DMS53 (cell line): ENCODE measurements at places on chromosomes 6 and 20.
A peak's percentile ranks its signal among the peaks of the same experiment; 100 is the strongest.

- DNase-seq: no peak
These were observed 40.5 kb upstream of the TAF8 start for GRCh38 chr6:42009844-42010184.

GRCh38 chr20:4136078-4136966 is 121.0 kb upstream of the RNF24 start:
- peak; percentile 50 for DNase-seq

- peak; percentile 81 for DNase-seq
These were observed 24.6 kb downstream of the RIPOR2 start for GRCh38 chr6:24910961-24911725.

DNA sequence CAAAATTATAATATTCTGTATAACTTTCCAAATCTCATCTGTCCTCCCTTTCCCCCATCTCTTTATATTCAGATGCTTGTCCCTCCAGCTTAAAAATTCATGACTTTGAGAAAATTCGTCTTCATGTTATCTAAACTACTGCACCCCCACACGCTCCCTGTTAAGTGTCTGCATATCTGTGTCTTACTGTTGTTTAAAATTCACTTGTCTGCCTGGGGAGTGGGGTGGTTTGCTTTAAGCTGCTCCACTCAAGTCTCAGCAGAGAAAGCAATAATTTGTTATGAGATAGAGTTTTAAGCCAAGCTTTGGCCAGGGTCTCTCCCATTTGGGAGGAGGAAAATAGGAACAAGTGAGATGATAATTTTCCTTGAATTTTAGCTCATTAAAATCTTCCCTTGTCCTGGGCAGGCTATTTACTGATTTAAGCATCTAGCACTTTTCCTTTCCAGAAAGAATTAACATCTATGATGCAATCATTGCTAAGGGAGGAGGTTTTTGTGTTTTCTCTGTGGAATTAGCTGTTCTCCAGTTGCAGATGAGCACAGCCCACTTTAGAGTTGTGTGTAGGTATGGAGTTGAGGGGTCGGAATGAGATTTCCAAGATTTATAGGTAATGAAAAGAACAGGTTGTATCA is 36.8 kb downstream of the MTHFD1L start:
- no peak for DNase-seq

GRCh38 chr20:4637081-4637797 is 84.5 kb upstream of the PRND start:
- DNase-seq: peak; percentile 8
